ENCODE measurements at places on chromosomes 16 and 17.

DNA sequence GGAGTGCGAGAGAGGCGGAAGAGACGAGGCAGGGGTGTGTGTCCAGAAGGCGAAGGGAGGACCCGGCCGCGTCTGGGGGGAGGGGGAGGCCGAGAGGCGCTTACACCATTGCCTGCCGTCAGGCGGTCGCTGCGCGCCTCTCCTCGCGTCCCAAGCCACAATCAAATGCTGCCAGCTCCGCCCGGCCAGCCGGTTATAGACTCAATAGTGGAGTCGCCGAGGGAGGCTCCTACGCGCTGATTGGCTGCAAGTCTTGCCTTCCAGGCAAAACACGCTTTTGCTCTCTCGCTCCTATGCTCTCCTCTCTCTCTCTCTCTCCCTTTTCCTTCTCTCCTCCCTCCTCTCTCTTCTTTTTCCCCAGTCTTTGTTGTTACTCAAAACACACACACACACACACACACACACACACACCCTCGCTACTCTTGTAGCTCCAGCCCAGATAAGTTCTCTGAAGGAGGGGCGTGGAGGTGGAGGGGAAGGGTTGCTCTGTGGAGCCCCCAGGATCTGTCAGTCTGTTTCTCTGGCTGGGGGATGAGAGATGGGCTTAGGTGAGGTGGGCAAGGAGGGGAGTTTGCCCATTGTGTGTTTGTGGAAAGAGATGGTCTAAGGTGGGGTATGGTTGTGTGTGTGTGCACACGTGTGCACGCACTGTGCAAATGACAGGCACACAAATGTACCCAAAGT, at the start of gene DLX3:
Gene DLX3, minus strand, starts transcription at position 170 of the 684 bp plus-strand sequence. CDS start 226 bp downstream, outside the sequence.
- peak; percentile 53 for DNase-seq

DNA sequence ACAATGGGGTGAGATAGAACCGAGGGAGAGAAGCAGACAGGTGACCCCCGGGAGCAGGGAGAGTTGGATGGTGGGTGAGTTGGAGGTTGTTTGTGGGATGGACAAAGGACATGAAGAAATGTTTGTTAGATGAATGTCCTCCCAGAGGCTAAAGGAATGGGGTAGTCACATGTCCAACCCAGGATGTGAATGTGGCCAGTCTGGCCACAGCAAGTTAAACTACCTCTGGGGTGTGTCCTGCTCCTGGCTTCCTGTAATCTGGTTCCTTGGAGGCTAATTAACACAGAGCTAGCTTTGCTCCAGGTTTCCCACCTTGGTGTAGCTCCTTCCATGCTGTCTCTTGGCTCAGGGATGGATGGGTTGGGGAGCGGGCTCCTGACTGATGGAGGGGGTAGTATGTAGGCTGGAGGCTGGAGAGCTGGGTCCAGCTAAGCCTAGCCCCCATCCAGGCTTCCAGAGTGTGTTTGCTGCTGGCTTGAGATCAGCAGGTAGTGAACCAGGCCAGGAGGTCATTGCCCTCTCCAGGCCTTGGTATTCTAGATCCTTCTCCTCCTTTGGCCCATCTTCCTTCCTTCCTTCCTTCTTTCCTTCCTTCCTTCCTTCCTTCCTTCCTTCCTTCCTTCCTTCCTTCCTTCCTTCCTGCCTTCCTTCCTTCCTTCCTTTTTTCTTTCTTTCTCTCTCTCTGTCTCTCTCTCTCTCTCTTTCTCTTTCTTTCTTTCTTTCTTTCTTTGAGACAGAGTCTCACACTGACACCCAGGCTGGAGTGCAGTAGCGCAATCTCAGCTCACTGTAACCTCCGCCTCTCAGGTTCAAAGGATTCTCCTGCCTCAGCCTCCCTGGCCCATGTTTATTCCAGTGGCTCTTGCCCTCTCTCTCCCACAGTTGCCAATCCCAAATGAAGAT, 28.0 kb upstream of the UBE2G1 start:
- DNase-seq, result no peak

DNA sequence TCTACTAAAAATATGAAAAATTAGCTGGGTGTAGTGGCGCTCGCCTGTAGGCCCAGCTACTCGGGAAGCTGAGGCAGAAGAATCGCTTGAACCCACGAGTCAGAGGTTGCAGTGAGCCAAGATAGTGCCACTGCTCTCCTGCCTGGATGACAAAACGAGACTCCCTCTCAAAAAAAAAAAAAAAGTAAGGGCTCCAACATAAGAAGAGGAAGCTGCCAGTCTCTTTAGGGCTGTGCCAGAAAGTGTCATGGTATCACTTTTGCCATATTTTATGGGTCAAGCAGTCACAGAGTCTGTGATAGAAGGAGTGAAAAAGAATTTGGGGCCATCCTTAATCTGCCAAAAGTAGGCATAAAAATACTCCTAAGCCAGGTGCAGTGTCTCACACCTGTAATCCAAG, 1.4 kb upstream of the PIPOX start:
- DNase-seq, result peak; percentile 53

DNA sequence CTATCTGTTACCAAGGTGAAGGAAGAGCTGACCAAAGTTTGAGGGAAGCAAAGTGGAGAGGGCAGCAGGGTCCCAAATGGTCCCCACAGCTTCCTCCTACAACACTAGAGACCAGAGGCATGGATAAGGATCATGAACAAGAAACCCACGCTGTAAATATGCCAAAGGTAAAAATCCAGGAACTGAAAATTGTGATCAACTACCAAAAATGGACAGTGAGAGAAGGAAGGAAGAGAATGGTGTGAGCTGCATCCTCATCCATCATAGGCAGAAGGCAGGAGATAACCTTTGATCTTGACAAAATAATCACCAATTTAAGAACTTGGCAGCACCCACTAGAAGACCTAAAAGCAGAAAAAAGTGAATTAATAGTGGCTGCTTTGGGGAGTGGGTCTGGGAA, 66.2 kb downstream of the CYTH1 start:
- DNase-seq, result no peak

DNA sequence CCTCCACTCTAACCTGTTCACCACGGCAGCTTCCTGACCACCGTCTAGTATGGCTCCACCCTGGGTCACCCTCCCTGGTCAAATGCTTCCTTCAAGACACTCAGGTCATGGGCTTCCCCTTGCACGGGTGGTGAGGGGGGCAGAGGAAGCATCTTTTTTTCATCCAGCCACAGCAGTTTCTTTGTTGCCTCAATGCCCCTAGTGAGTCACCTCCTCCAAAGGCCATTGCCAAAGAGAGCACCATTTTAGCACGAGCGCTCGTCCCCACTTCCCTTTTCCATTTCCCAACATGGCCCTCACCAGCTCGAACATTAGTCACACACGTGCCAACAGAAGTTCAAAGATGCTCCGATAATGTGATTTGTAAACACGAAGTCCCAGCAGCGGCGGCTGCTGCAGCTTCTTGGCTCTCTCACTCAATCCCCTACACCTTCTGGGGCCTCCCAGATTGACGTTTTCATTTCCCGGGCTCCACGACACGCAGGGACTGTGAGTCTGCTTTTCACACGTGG, 134.6 kb downstream of the GAS7 start:
- peak; percentile 97 for DNase-seq

- DNase-seq, result no peak
Measured at GRCh38 chr17:67544364-67544955, 167.4 kb downstream of the PITPNC1 start.

- no peak for DNase-seq
Measured at GRCh38 chr17:35257208-35257659, 14.4 kb downstream of the SLFN5 start.

DNA sequence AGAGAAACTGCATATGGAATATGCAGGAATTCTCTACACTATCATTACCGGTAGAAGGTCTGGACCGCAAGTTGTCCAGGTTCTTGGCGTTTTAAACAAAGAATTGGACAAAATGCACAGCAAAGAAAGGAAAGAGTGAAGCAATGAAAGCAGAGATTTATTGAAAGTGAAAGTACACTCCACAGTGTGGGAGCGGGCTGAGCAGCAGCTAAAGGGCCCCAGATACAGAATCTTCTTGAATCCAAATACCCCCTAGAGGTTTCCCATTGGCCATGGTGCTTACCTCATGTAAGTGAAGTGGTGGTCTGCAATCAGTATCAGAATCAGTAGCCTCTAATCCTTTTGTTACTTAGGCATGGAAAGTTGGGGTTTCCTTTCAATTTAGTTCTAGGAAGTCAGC, 178.5 kb upstream of the IRX3 start:
- DNase-seq, result no peak

- peak; percentile 40 for DNase-seq
Measured at GRCh38 chr17:60107526-60108257, 29.0 kb upstream of the HEATR6 start.

DNA sequence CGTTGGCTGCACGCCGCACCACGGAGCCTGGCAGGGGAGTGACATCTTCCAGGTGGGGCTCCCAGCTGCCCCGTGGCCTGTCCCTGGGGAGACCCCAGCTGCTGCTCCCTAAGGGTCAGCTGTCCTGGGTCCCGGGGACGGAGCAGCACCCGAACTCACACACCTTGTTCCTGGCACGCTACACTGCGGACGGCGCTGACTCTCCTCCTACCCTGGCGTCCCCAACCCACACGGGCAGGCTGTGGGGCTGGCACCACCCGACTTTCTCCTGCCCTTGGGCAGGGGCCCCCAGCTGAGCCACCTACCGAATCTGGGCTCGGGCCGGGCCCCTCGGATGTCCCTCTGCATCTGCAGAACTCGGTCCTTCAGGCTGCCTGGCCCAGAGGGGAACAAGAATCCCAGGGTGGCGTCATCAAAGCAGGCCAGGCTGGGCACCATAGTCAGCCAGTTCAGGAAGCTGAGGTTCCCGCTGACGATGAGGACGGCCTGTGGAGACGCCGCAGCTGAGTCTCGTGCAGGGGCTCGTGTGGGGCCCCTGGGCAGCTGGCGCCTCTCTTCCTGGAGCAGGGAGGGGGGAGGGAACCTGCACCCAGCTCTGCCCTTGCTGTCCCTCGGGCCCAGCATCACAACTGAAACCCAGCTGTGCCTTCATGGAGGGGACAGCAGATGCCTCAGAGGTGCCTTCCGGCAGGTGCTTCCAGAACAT, 70.5 kb upstream of the GNG13 start:
- no peak for DNase-seq

- DNase-seq, result no peak
Measured at GRCh38 chr16:404971-405486, 3.3 kb downstream of the DECR2 start.

DNA sequence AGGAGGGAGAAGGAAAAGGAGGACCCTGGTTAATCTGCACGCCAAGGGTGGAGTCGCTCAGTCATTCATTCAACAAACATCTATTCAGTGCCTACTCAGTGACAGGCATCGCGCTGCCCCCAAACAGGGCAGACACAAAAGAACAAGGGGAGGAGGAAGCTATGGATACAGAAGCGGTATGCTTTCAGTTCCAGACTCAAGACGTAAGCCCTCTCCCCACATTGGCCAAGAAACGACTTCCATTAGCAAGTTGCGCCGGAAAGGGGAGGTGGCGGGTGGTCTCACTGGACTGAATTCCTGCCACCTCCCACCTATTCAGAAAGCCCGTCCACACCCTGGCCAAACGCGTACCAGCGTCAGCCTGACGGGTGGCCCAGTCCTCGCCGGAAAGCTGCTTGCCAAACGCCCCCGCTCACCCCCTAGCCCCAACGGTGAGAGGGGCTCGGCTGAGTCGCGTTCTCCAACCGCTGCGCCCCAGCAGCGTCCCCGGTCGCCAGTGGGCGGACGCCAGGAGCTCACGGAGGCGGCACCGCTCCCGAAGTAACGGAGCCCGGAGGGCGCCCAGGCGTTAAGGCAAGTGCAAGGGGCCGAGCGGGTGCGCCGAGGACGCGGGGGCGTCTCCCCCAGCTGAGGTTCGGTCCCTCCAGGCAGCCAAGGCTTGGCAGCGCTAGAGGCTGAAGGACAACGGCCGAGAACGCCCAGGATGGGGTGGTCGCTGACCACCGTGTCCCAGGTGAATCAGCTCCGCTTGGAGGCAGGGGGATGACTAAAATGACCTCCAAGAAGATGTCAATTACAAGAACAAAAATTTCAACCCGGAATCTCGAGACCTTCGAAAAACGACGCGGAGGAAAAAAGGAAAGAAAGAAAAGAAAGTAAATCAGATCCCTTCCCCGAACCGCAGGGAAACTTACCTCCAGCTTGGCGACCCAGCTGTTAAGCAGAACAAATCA, 470.7 kb downstream of the SOX9 start:
- DNase-seq, result no peak

GRCh38 chr17:42117397-42118125, 3.6 kb downstream of the KAT2A start:
- no peak for DNase-seq

- no peak for DNase-seq
Measured at GRCh38 chr16:11836650-11837244, 14.6 kb downstream of the RSL1D1 start.

- DNase-seq, result no peak
Measured at GRCh38 chr16:85428899-85429775, 184.0 kb upstream of the GSE1 start.

DNA sequence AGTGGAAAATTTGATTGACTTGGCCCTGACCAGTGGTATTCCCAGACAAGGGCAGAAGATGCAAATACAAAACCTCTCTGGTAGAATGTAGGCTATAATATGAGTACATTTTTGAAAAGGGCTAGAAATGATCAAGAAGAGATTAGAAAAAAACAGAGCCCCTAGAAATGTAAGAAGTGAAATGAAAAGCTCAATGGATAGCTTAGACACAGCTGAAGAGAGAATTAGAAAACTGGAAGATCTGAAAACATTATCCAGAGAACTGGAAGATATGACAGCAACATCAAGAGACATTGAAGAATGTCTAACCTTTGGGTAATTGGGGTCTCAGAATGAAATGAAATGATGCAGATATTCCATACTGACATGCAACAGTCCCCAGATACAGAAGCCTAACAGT, 105.2 kb upstream of the ZNF750 start:
- DNase-seq, result no peak

GRCh38 chr16:57985204-57986181, 14.6 kb upstream of the CNGB1 start:
- no peak for DNase-seq

All from suppressor macrophage treated with lipopolysaccharide for 1 hour (primary cell).